ENCODE measurements at places on chromosomes 1 and 21.

DNA sequence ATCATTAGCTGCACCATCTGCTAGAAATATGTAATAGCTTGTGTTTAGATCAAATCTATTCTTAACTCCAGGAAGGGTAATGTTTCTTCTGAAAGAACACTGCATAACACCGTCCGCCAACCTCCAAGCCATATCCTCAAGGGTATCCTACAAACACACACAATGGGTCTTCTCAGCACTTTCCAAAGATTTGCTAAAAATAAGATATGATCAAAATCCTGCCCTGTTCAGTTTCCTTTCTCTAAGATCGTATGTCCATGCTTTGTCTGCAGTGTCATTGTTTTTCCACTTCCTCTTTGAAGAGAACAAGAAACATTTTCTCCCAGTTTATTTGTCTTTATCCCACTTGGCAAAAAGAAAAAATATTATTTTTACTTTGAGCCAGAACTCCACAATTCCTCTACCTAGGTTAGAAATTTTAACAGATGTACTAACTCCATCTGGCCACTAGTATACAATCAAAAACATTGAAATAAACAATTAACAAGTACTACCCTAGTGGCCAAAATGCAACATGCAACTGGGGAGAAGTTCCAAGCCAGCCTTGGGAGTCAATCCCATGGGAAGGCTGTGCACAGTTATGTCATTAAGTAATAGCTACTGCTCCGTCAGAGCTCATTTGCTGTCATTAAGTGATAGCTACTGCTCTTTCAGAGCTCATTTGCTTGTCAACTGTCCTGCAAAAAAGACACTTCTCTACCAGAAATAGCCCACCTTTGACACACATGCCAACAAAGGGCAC lies 37.8 kb downstream of the FRRS1 start:
- DNase-seq: peak; percentile 38

- DNase-seq: no peak
These were observed 4.6 kb downstream of the LRRC3 start for GRCh38 chr21:44459712-44460440.

- DNase-seq: no peak
These were observed 12.4 kb downstream of the GALNT2 start for GRCh38 chr1:230079199-230080024.

GRCh38 chr21:28212061-28212460 lies 780.6 kb downstream of the LTN1 start:
- no peak for DNase-seq

- DNase-seq: peak; percentile 27
These were observed 76.5 kb upstream of the C1orf21 start for GRCh38 chr1:184310157-184310819.

DNA sequence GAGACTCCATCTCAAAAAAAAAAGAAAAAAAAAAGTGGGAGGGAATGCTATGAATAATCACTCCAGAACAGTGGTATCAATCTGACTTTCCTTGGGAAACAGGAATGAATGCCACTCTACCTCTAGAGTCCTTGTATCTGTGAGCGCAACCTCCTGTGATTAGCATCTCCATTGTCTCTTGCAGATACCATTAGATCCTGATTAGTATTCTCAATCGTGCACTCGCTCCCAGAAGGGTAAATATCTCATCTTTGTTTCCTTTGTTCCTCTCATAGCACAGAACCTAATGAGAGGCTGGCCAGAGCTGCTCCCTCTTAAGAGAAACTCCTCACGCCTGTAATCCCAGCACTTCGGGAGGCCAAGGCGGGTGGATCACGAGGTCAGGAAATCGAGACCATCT lies 184.4 kb upstream of the KCNK2 start:
- no peak for DNase-seq

DNA sequence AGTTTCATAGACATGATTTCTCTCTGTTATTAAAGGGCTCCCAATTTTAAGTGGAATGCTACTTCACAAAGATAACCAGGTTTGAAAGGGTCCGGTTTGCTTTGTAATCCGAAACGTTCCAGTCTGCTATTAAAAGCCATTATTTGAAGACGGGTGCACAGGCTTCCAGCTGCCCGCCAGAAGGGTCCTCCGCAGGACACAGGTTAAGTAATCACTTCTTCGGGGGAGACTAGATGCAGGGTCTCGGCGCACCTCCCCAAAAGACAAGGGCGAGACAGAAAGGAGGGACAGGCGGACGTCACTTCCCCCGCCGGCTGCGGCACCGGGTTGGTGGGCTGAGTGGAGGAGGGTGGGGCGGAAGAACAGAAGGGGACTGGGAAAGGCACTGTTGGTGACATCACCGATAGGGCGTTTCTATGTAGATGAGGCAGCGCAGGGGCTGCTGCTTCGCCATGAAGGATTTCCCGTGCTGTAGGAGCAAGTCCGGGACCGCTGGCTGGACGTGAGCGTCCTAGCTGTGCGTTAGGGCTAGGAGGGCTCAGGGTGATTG lies 8.9 kb downstream of the RNU1-2 start:
- peak; percentile 80 for DNase-seq
